ENCODE measurements at places on chromosomes 4 and X.
A peak's percentile ranks its signal among the peaks of the same experiment; 100 is the strongest.

- peak overlapping the region; percentile 99 for H3K27ac ChIP-seq
- peak; percentile 83 for DNase-seq
- peak overlapping the region; percentile 56 for H3K4me3 ChIP-seq
- H3K36me3 ChIP-seq, result no peaks in the 10 kb centered on the region
- peaks cover 25% of the 10 kb centered on the region for H3K4me1 ChIP-seq
Observed at GRCh38 chrX:47218920-47219815, 687 bp downstream of the CDK16 start.

- DNase-seq, result no peak
- no peaks in the 10 kb centered on the region for H3K27me3 ChIP-seq
Observed at GRCh38 chrX:38081909-38082308, 75.6 kb downstream of the SYTL5 start.

- H3K27ac ChIP-seq, result no peak overlapping the region
- no peaks in the 10 kb centered on the region for H3K36me3 ChIP-seq
- H3K4me1 ChIP-seq, result no peaks in the 10 kb centered on the region
- DNase-seq, result no peak
- H3K4me3 ChIP-seq, result no peak overlapping the region
Observed at GRCh38 chr4:75069493-75070074, 136.7 kb downstream of the PARM1 start.

DNA sequence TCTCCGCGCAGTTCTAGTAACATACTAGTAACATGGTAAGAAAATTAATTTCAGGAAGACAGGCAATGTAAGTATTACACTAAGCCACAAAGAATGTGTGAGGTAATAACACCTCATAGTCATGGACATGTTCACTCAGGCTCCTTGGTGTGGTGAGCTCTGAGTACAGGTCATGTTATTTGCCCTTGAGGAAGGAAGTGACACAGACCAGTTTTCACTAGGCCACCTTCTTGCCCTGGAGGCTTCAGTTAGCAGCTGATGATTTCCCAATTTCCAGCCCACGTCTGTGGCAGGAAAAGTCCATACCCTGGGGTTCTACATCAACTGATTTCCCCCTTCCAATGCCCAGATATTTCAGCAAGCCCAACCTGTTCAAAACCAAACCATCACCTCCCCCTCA is 6.7 kb downstream of the APOO start:
- H3K27ac ChIP-seq, result peak overlapping the region; percentile 85
- H3K36me3 ChIP-seq, result no peaks in the 10 kb centered on the region
- no peaks in the 10 kb centered on the region for H3K27me3 ChIP-seq
- peaks cover 30% of the 10 kb centered on the region for H3K4me1 ChIP-seq
- DNase-seq, result peak; percentile 58

GRCh38 chrX:106023947-106024346 is 14.6 kb downstream of the SERPINA7 start:
- no peak for DNase-seq
- no peaks in the 10 kb centered on the region for H3K4me1 ChIP-seq
- no peak overlapping the region for H3K27ac ChIP-seq

- no peaks in the 10 kb centered on the region for H3K27me3 ChIP-seq
- H3K27ac ChIP-seq, result no peak overlapping the region
- H3K36me3 ChIP-seq, result no peaks in the 10 kb centered on the region
Observed at GRCh38 chr4:181259081-181259709, 984.0 kb upstream of the TENM3 start.

GRCh38 chr4:156838761-156839160 is 132.8 kb downstream of the PDGFC start:
- DNase-seq, result no peak
- no peaks in the 10 kb centered on the region for H3K36me3 ChIP-seq

GRCh38 chr4:15443371-15444160 is 15.7 kb downstream of the C1QTNF7 start:
- H3K36me3 ChIP-seq, result no peaks in the 10 kb centered on the region
- DNase-seq, result no peak
- no peak overlapping the region for H3K4me3 ChIP-seq
- no peaks in the 10 kb centered on the region for H3K27me3 ChIP-seq
- H3K27ac ChIP-seq, result no peak overlapping the region

DNA sequence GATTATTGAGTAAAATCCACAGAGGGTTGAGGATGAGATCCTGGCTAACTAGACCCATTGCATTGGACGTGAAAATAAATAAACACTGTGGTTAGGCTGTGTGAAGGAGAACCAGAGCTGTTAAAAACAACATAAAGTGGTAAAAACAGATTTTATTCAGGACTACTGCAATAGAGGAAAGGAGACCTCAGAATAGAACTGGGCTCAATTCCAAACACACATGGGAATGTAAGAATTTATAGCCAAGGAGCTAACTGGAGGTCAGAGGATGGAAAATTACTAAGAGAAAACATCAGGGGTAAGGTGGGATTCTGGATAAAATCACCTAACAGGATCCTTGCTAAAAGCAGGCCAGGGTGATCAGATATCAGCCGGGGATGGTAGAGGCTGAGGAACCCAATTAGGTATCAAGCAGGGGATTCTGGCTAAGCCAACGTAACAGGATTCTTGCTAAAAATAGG is 112.4 kb downstream of the RNF150 start:
- no peaks in the 10 kb centered on the region for H3K36me3 ChIP-seq
- no peaks in the 10 kb centered on the region for H3K27me3 ChIP-seq
- no peak for DNase-seq

DNA sequence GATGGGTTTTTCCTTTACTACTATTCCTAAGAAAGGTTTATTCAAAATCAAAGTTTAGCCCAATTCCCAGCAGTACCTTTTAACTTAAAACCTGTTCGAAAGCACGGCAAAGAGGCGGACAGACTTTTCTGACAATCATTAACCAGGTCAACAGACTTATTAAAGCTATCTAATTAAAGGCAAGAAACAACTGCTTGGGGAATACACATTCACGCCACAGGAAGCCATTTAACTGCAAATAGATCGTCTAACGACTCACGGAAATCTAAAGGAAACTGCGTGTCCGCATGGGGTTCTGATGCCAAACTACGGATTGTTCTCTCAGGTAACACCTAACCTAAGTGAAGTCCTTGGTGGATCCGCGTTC is 663 bp upstream of the USP53 start:
- no peaks in the 10 kb centered on the region for H3K27me3 ChIP-seq
- no peaks in the 10 kb centered on the region for H3K36me3 ChIP-seq
- peak overlapping the region; percentile 95 for H3K27ac ChIP-seq

DNA sequence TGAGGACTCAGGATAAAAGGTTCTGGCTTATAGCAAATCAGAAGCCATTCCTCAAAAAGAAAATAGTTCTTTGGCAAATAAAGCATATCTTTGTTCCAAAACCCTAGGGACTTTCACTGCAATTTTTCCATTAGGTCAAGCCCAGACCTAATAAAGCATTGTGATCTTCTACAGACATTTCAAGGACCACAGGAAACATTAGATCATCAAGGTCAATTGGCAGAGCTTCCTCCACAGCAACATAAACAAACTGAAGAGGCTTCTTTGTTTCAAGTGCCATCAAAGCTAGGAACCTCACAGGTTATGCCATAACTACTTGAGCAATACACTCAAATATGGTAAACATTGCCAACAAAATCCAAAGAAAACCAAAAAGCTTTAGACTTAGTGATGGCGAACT is 144.9 kb downstream of the ANXA5 start:
- H3K4me1 ChIP-seq, result no peaks in the 10 kb centered on the region
- no peak for DNase-seq

- peak; percentile 46 for DNase-seq
- H3K27me3 ChIP-seq, result no peaks in the 10 kb centered on the region
- H3K27ac ChIP-seq, result peak overlapping the region; percentile 38
- H3K36me3 ChIP-seq, result no peaks in the 10 kb centered on the region
- no peak overlapping the region for H3K4me3 ChIP-seq
Observed at GRCh38 chr4:99875071-99875470, 19.2 kb downstream of the LAMTOR3 start.

DNA sequence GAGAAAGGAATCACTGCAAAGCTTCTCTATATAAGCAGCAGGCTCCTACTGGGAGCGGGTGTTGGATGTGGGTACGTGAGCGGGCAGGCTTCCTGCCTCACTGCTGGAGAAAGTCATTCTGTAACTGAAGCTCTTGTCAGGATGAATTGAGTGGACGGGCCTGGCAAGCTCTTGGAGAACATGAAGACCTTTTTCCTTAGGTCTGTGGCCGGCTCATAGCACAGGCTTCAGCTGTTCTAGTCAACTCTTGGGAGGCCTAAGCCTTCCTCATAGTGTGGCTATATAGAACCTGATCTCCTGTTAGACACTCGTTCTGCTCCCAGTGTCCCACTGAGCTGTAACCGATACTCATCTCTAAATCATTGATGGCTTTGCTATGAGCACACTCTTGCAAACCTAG is 108.2 kb upstream of the GPC4 start:
- H3K27ac ChIP-seq, result no peak overlapping the region
- no peaks in the 10 kb centered on the region for H3K27me3 ChIP-seq
- no peaks in the 10 kb centered on the region for H3K36me3 ChIP-seq
- no peak overlapping the region for H3K4me3 ChIP-seq

- peaks cover 21% of the 10 kb centered on the region for H3K27me3 ChIP-seq
- H3K36me3 ChIP-seq, result no peaks in the 10 kb centered on the region
- H3K27ac ChIP-seq, result peak overlapping the region; percentile 55
- H3K4me3 ChIP-seq, result peak overlapping the region; percentile 52
- no peaks in the 10 kb centered on the region for H3K4me1 ChIP-seq
- DNase-seq, result peak; percentile 38
Observed at GRCh38 chrX:105821471-105822121, 743 bp upstream of the NRK start.

DNA sequence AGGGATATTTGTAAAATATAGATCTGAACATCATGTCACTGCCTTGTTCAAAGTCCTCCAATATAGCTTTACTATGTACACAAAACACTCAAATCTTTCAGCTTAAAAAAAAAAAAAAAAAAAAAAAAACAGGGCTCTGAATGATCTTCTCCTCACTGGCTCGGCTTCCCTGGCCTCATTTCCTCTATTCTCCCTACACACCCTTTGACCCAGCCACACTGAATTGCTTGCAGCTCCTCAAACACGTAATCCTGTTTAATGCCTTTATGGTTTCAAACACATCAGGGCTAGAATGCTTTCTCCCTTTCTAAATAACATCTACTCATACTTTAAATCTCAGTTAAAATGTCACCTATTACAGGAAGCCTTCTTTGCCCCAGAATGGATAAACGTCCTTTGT is 60.8 kb downstream of the MTMR8 start:
- no peaks in the 10 kb centered on the region for H3K36me3 ChIP-seq
- H3K27me3 ChIP-seq, result no peaks in the 10 kb centered on the region
- no peak overlapping the region for H3K4me3 ChIP-seq
- H3K4me1 ChIP-seq, result peaks cover 4% of the 10 kb centered on the region
- no peak overlapping the region for H3K27ac ChIP-seq

- H3K4me1 ChIP-seq, result no peaks in the 10 kb centered on the region
- no peaks in the 10 kb centered on the region for H3K36me3 ChIP-seq
- peak overlapping the region; percentile 7 for H3K27ac ChIP-seq
- no peak for DNase-seq
- no peak overlapping the region for H3K4me3 ChIP-seq
- no peaks in the 10 kb centered on the region for H3K27me3 ChIP-seq
Observed at GRCh38 chr4:87257523-87257922, 37.1 kb upstream of the KLHL8 start.

- no peaks in the 10 kb centered on the region for H3K4me1 ChIP-seq
- no peaks in the 10 kb centered on the region for H3K27me3 ChIP-seq
- DNase-seq, result peak; percentile 22
- peak overlapping the region; percentile 8 for H3K27ac ChIP-seq
Observed at GRCh38 chrX:97628807-97629596, 745.3 kb downstream of the RPA4 start.

- H3K27me3 ChIP-seq, result no peaks in the 10 kb centered on the region
- peak overlapping the region; percentile 96 for H3K4me3 ChIP-seq
- H3K27ac ChIP-seq, result peak overlapping the region; percentile 100
- DNase-seq, result peak; percentile 77
- peaks cover 21% of the 10 kb centered on the region for H3K4me1 ChIP-seq
Observed at GRCh38 chr4:87007528-87008446, 73.0 kb downstream of the AFF1 start.

- H3K36me3 ChIP-seq, result no peaks in the 10 kb centered on the region
- DNase-seq, result peak; percentile 88
- H3K27me3 ChIP-seq, result no peaks in the 10 kb centered on the region
- H3K27ac ChIP-seq, result peak within 1 kb of the TSS; percentile 97
- H3K4me1 ChIP-seq, result peaks cover 6% of the 10 kb centered on the region
Observed at GRCh38 chr4:186191200-186192065, at the start of gene CYP4V2. TSS of gene CYP4V2 (plus strand) at chr4:186191567. CDS start at chr4:186191824, 257 bp downstream.

GRCh38 chrX:40866893-40867292 is 131.6 kb upstream of the MED14 start:
- peak overlapping the region; percentile 24 for H3K27ac ChIP-seq
- no peak overlapping the region for H3K4me3 ChIP-seq
- no peaks in the 10 kb centered on the region for H3K27me3 ChIP-seq
- peaks cover under 1% of the 10 kb centered on the region for H3K4me1 ChIP-seq
- DNase-seq, result no peak

- no peak for DNase-seq
- H3K36me3 ChIP-seq, result no peaks in the 10 kb centered on the region
- H3K27me3 ChIP-seq, result no peaks in the 10 kb centered on the region
Observed at GRCh38 chr4:109752525-109752924, 22.7 kb upstream of the PLA2G12A start.

GRCh38 chr4:5084911-5085475 is 33.7 kb downstream of the STK32B start:
- H3K36me3 ChIP-seq, result no peaks in the 10 kb centered on the region
- H3K4me1 ChIP-seq, result no peaks in the 10 kb centered on the region
- H3K4me3 ChIP-seq, result no peak overlapping the region
- H3K27ac ChIP-seq, result no peak overlapping the region

DNA sequence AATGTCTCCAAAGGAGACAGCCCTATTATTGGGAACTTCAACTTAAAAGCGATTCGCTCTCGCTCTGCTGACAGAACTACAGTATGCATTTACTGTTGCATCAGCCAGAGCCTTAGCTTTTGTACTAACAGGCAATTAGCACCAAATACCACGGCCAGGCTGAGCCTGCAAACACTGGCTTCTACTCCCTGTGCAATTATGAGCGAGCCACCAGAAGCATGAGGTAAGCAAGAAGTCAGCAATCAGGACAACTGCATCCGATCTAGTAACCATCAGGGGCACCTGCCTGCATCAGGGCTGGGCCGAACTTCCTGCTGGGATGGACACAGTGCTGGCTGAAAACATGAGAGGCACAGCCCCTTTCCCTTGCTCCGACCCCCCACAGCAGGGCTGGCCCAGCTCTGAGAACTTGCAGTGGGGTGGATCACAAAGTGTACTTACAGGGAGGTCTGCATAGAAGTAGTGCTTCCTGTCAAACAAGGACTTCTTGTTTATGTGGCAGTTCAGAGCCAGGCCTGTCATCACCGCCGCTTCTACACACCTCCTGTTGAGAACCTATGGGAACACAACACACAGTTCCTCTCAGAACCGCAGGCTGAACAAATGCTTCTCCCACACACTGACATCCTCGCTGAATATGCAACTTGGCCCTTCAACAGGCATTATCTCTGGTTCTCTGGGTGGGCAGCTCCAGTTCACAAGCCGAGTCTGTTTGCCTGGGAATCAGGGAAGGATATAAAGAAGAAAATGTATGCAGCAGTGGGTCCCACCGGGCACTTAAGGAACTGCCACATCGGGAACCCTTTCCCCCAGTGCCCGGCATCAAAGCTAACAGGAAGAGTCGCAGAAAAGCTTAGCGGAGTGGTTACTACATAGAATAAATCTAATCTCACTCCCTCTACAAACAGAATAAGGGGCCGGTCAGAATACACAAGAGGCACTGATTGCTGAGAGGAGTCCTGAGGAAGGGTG is 41.5 kb downstream of the GATB start:
- H3K36me3 ChIP-seq, result no peaks in the 10 kb centered on the region
- no peak overlapping the region for H3K27ac ChIP-seq
- H3K4me1 ChIP-seq, result no peaks in the 10 kb centered on the region
- DNase-seq, result no peak

GRCh38 chr4:175330236-175330635 is 412.1 kb downstream of the ADAM29 start:
- H3K27me3 ChIP-seq, result no peaks in the 10 kb centered on the region
- DNase-seq, result no peak
- H3K27ac ChIP-seq, result no peak overlapping the region
- no peaks in the 10 kb centered on the region for H3K36me3 ChIP-seq
- no peaks in the 10 kb centered on the region for H3K4me1 ChIP-seq
- no peak overlapping the region for H3K4me3 ChIP-seq
